Mucosa of descending colon (tissue), 3 donors: ENCODE measurements at places on chromosomes 2 and 18. TPM values are rescaled to one million over a fixed set of nuclear protein-coding genes. Genes with fewer than 3 reads are reported as not detected.

DNA sequence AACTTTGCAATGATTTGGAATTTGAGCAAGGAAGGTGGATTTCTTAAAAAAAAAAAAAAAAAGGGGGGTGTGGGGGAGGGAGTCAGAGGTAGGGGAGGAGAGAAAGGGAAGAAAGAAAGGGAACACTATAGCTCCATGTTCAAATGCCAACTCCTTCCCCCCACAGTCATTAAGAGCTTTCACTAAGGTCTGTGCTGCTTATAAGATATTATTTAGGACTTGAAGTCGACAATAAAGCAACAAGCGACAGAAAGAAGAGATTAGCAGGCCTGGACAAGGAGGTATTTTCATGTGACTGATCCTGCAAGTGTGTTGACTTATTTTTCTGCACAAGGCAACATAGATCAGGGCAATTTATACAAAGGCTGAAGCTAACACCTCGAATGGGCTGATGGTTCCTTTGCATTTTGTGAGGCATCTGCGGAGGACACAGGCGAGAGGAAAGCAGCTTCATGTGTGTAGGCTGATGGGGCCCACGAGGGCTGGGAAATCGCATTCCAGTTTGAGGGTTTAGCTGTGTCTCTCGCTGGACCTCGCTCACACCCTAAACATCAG, 382.0 kb downstream of the SOX11 start:
- no peak for DNase-seq

Gene CD28
- 1.3 TPM for total RNA-seq

DNA sequence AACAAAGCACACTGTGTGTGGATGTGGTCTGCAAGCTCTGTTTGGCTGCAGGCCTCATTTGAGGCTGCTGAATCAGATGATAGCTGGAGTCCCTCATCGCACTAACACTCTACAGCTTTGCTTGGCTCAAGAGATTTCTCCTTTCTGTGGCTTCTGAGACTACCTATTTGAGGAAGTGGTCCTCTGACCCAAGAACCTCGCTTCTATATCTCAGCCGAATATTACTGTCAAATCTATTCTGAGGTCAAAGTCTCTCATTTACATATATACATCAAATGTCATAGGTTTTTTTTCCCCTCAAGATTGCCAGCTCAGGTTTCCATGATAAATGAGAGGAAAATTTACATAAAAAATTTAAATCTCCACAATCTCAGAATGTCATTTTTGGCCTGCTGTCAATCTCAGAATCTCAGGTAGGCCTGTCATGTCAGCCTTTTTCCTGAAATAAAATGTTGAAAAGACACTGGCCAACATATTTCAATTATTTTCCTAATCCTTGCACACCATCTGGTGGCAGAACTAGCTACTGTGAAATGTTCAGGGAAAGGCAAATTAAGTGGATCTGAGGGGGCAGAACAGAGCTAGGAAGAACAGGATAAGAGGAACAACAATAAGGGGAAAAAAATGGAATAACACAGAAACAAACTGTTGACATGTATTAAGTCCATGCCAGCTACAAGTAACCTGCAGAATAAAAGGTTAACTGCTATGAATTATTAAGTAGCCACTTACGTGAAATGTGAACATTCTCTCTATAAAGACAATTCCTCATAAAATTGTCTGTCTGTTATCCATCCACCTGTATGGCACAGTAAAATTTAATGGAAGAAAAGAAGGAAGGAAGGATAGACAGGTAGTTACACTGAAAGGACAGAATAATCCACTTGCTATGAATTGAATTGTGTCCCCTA, 39.3 kb downstream of the AP1S3 start:
- no peak for DNase-seq

Gene CNTNAP5
- total RNA-seq: 3.3 TPM

GRCh38 chr2:57126410-57126809, 920.2 kb upstream of the VRK2 start:
- no peak for DNase-seq

GRCh38 chr2:201915446-201915845, 109.1 kb downstream of the CDK15 start:
- no peak for DNase-seq

GRCh38 chr2:99217929-99218501, 37.0 kb downstream of the MRPL30 start:
- DNase-seq: peak; percentile 43

Gene RGPD4
- 0.10 TPM for total RNA-seq

Gene REG1A
- 885 TPM for total RNA-seq

Gene STPG4
- 0.46 TPM for total RNA-seq

DNA sequence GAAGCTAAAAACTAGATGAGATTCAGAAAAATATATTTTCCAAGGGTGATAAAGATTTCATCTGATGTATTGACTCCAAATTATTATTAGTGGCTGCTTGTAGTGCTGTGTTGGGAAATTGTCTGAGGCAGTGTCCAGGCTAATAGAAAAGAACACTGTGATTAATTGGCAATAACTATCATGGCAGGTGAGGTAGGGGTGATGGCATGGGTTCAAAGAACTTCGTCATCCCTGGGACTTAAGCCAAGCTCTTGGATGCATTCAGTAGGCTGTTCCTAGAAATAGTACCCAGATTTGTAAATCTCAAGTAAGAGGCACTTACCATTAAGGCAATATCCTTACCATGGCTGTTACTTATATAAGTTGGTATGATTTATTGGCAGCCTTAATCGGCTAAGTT, 13.2 kb upstream of the RAPGEF4 start:
- no peak for DNase-seq

DNA sequence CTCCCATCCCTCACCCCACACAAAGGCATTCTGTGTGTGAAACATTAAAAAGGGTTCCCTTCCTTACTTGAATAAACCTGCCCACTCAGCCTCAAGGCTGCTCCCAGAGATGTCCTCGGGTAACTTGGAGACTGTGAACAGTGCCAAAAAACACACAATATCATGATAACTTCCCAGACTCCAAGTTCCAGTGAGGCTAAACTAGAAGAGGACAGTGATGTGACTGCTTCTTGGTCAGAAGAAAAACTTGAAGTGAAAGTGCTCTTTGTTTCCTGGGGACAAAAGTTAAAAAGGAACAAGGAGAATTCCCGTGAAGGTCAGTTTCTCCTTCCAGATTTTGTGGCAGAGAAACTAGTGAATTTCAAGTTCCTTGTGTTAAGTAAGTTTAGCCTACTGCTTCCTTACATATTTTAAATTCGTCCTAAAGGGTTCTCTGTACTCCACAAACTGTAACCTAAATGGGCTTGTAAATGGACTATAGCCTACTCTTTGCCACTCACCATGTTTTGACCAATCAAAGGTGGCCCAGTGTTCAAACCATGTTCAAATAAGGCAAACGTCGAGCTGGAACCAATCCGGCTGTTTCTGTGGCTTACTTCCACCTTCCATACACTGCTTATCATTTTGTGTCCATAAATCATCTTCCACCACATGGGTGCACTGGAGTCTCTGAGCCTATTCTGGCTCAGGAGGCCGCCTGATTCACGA, 20.4 kb downstream of the TPRKB start:
- no peak for DNase-seq

- DNase-seq: peak; percentile 76
Measured at GRCh38 chr2:25339791-25340180, 1.9 kb downstream of the DNMT3A start.

Gene APCDD1
- 15.2 TPM for total RNA-seq

Gene MEIS1
- 33.4 TPM for total RNA-seq

Gene DOK6
- 0.72 TPM for total RNA-seq

Gene HJURP
- total RNA-seq: 3.6 TPM

Gene CD8B
- total RNA-seq: 3.8 TPM

Gene SLC9A4
- total RNA-seq: not detected

- peak; percentile 31 for DNase-seq
Measured at GRCh38 chr2:9002637-9003365, 683 bp downstream of the MBOAT2 start.

DNA sequence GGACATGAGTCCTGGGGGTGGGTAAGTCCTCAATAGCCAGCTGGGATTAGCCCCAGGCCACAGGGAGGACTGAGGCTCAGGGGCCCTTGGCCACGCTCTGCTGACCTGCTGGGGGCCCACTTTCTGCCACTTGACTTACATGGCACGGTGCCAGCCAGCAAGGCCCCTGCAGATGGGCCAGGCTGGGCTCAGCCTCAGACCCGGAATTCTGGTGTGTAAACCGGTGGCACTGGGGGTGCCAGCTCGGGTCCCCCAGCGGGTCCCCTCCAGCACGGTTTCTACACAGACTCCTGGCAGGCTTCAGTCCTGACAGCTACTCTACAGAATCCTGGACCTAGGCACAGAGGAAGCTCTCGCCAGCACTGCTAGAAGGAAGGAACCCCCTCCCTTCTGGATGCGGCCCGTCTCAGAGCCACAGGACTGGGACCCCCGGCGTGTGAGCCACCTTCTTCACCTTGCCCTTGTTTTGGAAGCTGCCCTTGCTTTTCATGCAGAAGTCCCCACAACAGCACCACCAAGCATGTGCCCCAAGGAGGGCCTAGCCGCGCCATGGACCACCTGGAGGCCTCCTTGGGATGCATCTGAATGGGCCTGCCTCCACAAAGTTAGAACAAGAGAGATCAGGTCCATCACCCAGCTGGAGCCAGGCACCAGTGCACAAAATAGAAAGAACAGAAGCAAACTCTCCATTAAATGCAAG, 8.0 kb downstream of the HDAC4 start:
- DNase-seq: no peak

- DNase-seq: peak; percentile 89
Measured at GRCh38 chr2:8525582-8526402, 156.1 kb upstream of the ID2 start.

Gene PDK1
- total RNA-seq: 14.7 TPM

DNA sequence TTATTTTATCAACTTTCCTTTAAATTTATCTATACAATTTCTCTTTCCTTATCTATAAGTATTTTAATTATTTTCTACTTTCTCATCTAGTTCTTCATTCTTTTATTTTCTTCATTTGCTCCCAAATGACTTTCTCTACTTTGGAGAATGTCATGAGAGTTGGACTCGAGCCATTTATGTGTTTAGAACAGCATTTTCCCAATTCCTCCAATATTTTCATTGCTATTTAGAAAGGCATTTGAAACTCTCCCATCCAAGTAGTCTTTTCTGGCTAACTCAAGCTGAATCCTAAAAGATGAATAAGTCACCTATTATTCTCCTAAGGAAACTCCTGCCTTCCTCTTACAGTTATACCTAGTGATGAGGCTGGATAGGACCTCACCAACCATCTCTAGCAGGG, 15.8 kb upstream of the FEZ2 start:
- no peak for DNase-seq

GRCh38 chr2:152820048-152820447, 101.6 kb downstream of the ARL6IP6 start:
- no peak for DNase-seq

Gene FAP
- 4.0 TPM for total RNA-seq

Gene GPR45
- not detected for total RNA-seq

GRCh38 chr2:222523783-222524544, 99.6 kb downstream of the SGPP2 start:
- DNase-seq: no peak

Gene BMP10
- not detected for total RNA-seq

- no peak for DNase-seq
Measured at GRCh38 chr2:3023531-3023930, 354.1 kb downstream of the EIPR1 start.

- DNase-seq: no peak
Measured at GRCh38 chr2:11683966-11684365, 14.0 kb upstream of the NTSR2 start.

Gene MYO5B
- 52.7 TPM for total RNA-seq

DNA sequence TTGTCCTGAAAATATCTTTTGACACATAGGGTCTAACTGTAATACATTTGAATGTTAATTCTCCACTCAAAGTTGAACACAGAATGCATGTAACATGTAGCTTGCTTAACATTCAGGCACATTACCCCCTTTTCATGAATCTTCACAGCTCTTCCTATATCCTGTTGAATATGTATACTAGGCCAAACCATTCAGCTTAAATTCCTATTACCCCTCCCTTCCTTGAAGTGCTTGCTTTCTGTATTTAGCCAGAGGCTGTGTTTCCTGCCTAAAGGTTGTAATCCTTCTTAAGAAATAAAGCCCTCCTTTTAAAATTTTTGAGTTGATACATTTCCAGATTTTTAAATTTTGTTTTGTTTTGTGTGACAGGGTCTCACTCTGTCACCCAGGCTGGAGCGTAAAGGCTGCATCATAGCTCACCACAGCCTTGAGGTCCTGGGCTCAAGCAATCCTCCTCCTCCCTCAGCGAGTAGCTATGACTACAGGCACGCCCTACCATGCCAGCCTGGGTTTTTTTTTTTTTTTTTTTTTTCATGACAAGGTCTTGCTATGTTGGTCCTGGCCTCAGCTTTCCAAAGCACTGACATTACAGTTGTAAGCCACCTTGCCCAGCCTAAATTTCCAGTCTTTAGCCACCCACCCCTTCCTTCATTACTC, 357.6 kb downstream of the DSC3 start:
- DNase-seq: no peak

DNA sequence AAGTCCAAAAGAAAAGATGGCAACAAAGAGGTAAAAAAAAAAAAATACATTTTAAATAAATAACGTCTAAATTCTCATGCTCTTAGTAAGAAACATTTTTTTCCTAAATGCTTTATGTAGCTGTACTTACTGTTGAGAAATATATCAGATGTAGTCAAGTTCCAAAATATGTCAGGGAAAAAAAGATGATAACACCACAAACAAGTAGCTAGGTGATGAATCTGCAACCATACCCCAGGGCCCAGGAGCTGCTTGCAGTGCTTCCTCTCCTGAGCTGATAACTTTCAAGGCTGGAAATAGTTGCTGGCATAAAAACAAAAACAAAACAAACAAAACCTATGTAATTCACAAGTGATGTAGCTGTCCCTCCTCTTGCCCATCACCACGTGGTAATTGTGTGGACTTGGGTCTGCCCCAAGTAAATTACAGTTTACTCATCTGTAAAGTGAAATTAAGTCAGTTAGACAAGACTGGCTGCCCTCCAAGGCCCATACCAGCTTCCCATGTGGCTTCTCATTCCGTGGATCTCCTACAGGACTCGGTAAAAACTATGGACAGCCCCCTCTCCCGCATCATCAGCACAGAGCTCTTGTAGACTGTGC, 82.6 kb downstream of the SP100 start:
- no peak for DNase-seq

- peak; percentile 64 for DNase-seq
Measured at GRCh38 chr18:26190506-26190905, 35.7 kb upstream of the TAF4B start.

DNA sequence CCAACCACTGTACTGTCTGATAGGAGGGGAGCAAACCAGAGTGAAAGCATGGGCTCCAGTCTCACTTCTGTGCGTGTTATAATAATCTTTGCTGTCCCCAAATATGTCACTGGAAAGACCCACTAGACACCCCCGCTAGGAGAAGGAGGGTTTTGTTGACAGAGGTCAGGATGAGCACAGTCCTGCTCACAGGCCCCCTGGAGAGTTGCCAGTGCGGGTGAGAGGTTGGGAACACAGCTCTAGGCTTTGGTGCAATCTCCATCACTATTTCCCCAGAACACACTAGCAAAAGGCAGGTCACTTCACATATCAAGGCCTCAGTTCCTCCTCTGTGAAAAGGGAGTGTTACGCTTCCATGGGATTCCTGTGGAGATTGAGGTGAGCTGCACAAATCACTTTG, 9.7 kb downstream of the XDH start:
- DNase-seq: no peak

GRCh38 chr18:64273724-64274123, 124.8 kb upstream of the LINC00305 start:
- DNase-seq: no peak

- no peak for DNase-seq
Measured at GRCh38 chr2:239803766-239804115, 221.4 kb downstream of the NDUFA10 start.

GRCh38 chr18:48138660-48139430, 208.4 kb upstream of the SMAD2 start:
- DNase-seq: no peak

GRCh38 chr18:76708071-76708721, 114.2 kb upstream of the ZNF236 start:
- DNase-seq: no peak

Gene ALKAL2
- total RNA-seq: 3.0 TPM
